AG10803 (cell line): ENCODE measurements at places on chromosomes 12 and 14.

- DNase-seq: no peak
Observed at GRCh38 chr12:97260786-97261185, 201.8 kb upstream of the RMST start.

- DNase-seq: no peak
Observed at GRCh38 chr14:24038686-24039085, 13.1 kb upstream of the CARMIL3 start.

DNA sequence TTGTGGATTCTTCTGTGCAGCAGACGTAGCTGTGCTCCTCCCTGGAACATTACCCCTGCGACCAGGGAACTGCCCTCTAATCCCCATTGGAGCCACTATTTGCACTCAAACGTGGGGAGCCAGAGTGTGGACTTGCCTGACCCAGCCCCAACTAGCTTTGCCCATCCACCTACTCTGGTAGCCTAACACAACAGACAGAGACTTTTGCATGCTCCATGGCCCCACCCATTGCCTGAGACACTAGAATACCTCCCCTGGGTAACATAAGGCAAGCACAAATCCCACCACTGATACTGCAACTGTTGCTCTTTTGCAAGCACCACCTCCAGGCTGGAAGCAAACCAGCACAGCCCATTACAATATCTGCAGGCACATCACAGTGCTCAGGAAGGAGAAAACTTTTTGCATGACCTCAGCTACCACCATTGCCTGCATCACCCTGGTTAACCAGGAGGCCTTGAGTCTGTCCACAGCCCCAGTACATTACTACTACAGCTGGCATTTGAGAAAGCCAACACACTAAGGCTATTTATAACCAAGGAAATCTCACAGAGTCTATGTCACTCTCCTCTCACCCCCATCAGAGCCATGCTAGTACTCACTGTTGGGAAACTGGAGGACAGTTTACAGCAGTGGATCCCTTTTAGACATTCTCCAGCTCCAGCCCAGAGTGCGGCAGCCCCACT, 15.0 kb downstream of the CEP128 start:
- peak; percentile 78 for DNase-seq

GRCh38 chr14:34583525-34583924, 44.0 kb upstream of the EAPP start:
- no peak for DNase-seq

- peak; percentile 22 for DNase-seq
Observed at GRCh38 chr14:25007832-25008231, 42.1 kb downstream of the STXBP6 start.

GRCh38 chr14:54567639-54568561, 972 bp downstream of the SAMD4A start:
- peak; percentile 48 for DNase-seq

DNA sequence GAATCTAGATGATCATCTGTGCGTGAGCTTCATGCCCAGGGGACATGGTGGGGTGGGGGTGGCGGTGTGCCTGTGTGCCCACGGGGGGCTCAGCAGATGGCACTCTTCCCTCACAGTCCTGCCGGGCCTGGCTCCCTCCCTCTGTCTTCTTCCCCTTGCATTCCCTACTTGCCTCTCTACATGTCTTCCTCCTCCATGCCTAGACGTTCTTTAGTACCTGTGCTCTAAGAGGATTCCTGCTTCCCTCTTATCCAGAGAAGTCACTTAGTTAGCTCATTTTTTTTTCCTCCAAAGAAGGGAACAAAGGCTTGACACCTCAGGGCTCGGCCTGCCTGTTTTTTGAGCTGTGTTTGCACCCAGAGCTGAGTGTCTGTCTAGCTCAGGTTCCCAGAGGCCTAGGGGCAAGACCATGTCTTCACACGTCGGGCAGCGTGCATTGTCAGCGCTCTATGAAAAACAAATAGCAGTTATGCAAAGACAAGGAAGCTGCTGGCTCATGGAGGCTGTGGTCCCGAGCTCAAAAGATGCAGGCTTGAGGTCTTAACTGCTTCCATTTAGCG, 48.8 kb downstream of the NINJ2 start:
- DNase-seq: no peak
